ENCODE measurements at places on chromosomes 3 and 15.

DNA sequence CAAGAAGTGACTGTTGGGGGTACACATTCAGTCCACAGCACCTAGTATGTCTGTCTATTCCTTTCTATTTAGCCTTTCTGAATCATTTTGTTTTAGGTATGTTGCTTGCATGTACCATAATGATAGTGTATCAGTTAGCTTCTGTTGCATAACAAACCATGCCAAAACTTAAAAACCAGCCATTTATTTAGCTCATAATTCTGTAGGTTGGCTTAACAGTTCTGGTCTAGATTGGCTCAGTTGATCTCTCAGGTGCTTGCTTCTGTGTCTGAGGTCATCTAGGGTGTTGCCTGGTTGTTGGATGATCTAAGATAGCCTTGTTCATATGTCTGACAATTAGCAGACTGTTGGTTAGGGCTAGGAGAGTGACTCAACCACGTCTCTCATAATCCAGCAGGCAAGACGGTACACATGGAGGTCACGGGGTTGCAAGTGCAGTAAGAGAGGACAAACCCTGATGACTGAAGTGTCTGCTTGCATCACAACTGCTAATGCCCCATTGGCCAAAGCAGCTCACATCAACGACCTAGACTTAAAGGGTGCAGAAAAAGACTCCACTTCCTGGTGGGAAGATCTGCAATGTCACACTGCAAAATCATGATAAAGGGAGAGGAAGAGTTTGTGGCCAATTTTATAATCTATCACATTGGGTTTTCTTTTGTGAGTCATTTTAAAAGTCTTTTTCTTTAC lies 6.8 kb upstream of the PDCD6IP start:
- no peak for DNase-seq

- DNase-seq, result no peak
Observed at GRCh38 chr3:111076732-111077131, 5.1 kb downstream of the NECTIN3 start.

GRCh38 chr15:96158938-96159337 lies 171.6 kb upstream of the NR2F2 start:
- no peak for DNase-seq

- no peak for DNase-seq
Observed at GRCh38 chr3:12467746-12468145, 16.5 kb upstream of the TSEN2 start.

DNA sequence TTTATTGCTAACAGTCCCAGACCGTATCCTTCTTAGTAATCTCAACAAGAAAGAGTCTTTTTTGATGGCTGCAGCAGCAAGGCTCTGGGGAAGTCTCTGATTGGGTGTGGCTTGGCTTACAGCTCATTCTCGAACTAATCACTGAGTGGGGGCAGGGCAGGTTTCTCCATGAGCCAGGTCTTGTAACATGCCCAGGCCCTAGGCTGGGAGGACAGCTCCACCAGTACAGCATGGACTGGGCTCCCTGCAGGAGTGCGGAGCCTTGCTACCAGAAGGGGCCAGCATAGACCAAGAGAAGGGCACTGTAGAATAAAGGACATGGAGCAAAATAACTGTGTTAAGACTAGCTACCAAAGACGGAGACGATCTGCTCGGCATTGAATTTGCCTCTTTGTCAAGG lies 7.2 kb downstream of the CD276 start:
- DNase-seq, result no peak

- no peak for DNase-seq
Observed at GRCh38 chr15:99545605-99546004, 20.2 kb upstream of the MEF2A start.

DNA sequence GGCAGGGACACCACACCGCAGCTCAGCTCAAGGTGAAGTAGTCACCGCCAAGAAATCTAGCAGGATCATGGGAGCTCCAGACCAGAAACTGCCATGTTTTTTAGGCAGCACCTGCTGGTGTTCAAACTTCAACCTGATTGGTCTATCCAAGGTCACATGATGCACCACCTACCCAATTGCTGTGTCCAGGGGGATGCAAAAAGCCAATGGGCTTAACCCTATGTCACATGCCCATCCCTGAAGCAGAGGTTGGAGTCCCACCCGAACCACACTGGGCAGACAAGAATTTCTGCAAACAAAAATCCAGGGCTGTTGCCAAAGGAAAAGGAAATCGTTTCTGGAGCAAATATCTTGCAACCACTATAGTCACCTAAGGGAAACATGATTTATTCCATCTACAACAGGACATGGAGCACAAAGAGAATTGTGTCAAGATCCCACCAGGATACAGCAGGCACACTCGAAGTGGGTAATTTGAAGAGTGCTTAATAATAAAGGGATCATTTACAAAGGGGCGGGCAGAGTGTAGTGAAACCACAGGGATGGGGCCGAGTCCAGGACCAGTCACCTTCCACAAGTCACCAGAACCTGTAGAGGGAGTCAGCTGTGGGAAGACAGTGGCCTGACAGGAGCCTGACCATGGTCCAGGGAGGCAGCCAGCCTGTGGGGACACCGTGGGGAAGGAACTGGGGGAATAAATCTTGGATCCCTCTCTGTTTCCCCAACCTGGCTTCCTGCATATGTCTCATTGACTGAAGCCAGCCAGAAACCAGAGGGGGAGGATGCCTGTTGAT lies 34.2 kb upstream of the TSEN2 start:
- no peak for DNase-seq

DNA sequence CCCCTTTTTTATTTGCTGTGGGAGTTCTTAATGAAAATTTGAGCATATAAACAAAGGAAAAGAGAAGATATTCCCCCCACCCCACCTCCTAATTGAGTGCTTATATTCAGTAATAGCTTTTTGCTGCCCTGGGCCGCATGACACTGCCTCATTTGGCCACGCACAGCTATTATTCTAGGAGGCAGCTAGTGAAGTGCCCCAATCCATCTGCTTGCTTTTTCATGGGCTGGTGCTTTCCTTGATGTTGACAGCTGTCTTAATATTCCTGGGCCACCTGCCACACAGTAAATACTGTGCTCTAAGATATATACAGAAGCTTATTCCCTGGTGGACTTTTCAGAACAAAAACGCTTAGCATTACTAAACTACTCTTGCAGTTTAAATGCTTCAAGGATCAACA lies 3.8 kb upstream of the CRYBG3 start:
- DNase-seq, result no peak

GRCh38 chr3:151205482-151205881 lies 2.5 kb upstream of the GPR171 start:
- no peak for DNase-seq

- peak; percentile 54 for DNase-seq
Observed at GRCh38 chr15:58484791-58485600, 53.2 kb downstream of the LIPC start.

GRCh38 chr15:51619331-51620035 lies 3.1 kb downstream of the DMXL2 start:
- no peak for DNase-seq

DNA sequence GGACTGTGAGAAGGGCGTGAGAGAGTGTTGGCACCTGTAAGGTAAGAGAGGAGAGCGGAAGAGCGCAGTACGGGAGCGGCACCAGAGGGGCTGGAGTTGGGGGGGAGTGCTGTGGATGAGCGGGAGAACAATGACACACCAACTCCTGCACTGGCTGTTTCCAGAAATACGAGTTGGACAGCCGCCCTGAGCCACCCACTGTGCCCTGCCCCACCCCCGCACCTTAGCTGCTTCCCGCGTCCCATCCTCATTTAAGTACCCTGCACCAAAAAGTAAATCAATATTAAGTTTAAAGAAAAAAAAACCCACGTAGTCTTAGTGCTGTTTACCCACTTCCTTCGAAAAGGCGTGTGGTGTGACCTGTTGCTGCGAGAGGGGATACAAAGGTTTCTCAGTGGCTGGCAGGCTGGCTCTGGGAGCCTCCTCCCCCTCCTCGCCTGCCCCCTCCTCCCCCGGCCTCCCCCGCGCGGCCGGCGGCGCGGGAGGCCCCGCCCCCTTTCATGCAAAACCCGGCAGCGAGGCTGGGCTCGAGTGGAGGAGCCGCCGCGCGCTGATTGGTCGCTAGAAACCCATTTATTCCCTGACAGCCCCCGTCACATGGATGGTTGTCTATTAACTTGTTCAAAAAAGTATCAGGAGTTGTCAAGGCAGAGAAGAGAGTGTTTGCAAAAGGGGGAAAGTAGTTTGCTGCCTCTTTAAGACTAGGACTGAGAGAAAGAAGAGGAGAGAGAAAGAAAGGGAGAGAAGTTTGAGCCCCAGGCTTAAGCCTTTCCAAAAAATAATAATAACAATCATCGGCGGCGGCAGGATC lies at the start of gene SOX2:
Gene SOX2, plus strand, starts transcription at position 601 of the 811 bp plus-strand sequence. CDS start 436 bp downstream, outside the sequence.
- DNase-seq, result peak; percentile 39

DNA sequence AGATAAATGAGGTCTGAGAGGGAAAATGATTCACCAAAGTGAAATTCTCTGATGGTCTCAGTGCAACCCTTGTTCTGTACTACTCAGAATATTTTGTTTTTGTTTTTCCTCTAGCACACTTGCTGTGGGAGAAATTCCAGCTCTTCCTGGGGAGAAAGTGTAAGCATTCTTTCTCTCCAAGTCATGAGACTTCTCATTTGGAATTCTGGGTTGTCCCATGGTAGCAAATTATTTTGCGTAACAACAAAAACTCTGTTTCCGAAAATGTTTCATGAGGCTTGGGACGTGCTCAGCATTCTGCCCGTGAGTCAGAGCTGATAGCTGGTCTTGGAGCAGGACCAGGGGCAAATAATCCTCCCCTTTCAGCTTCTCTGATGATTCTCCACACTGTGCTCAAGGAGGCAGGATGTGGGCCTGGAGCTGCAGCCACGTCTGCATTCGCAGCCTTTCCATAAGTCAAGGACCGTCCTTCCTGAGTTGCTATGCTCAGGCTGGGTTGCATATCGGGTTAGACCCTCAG lies 70.3 kb downstream of the SENP2 start:
- no peak for DNase-seq

- DNase-seq, result no peak
Observed at GRCh38 chr3:69352305-69353087, 33.4 kb downstream of the FRMD4B start.

DNA sequence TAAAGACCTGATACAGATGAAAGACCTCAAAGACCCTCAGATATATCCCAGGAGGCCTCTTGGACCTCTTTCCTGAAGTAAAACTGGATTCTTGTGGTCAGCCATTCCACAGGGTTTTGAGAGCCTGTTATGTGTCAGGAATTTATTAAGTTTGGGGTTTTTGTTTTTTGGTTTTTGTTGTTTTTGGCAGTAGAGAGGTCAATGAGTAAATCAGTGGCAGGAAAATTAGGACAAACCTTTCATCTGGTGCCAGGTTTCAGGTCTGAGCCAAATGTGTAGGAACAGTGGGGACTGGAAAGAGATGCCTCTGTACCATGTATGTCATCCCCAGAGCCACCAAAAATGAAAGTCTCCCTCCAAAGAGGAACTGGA lies 520.4 kb upstream of the MDFIC2 start:
- no peak for DNase-seq

DNA sequence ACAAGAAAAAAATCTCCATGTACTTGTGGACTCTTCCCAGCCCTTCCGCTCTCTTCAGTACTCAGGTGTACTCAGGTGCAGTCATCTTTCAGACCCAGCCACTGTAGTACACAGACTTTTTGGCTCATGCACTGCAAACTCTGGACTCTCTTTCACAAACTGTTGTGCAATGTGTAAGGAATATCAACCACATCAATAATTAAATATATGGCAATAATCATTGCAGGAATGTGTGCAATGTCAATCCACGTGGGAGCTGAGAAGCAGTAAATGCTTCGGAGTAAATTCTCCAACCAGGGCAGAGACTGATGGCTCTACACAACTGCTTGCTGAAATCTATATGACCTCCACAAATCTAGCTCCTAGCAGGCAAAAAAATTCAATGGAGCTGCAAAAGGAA lies 287.3 kb upstream of the COL8A1 start:
- DNase-seq, result no peak

GRCh38 chr3:27719314-27720003 lies 2.7 kb downstream of the EOMES start:
- no peak for DNase-seq

- DNase-seq, result no peak
Observed at GRCh38 chr15:22930782-22931484, 49.2 kb downstream of the CYFIP1 start.

DNA sequence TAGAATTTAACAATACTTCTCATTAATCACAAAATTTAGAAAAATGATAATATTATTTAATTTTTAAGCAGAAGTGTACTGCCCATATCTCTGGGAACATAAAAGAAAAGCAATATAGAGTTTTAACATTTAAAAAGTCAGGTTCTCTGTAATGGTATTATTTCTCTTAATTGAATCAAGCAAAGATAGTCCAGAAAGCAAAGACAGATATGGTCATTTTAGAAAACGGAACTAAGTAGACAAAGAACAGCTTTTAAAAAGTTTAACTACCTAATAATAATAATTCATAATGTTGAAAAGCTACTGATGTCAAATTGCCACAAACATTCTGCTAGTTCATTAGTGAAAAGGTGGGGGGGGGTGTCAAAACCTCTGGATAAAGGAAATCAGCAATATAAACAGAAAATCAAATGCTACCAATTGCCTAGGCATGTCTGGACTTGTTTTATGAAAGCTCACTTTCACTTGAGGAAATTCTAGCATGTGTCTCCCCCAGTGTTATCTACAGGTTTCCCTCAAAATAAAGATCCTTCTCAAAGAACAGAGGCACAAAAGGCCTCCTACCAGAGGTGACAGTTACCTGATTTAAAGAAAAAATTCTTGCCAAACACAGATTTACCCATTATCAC lies 1.7 kb downstream of the ZMAT3 start:
- DNase-seq, result no peak

- DNase-seq, result no peak
Observed at GRCh38 chr3:127698286-127698685, 25.5 kb downstream of the ABTB1 start.

DNA sequence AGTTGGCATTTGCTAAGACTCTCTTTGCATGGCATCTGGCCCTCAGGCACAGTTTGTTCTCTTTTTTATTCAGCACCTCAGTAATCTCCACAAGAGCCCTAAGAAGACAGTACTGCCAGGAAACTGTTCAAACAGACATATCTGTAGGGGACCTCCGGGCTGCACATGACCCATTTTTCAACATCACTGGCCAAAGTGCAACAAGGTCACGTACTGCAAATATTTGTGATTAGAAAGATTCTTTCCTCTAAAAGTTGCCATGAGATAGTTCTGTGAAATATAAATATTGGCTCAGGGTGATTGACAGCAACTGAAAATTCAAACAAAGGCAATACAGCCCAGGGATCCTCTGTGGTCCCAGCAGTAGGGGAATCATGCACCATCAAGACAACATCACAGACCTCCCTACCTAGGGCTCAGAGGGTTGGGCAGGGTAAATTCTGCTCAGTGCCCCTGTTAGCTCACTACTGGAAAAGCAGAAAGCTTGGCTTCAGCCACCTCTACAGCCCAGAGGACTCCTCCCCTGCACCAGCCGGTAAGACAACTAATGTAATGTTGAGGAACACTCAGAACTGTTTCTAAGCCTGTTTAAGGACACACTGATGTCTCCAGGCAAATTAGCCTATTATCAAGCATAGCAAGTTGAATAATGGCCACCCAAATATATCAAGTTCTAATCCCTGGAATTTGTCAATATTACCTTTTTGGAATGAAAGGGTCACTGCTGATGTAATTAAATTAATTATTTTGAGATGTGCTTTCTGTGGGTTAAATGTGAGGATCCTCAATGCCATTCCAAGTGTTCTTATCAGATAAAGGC lies 117.4 kb upstream of the LPP start:
- no peak for DNase-seq

GRCh38 chr3:134282659-134283047 lies 32.0 kb upstream of the RYK start:
- DNase-seq, result no peak

GRCh38 chr3:163438760-163439159 lies 1639.5 kb downstream of the SI start:
- DNase-seq, result no peak
